ENCODE measurements at places on chromosomes 2 and 18. TPM values are rescaled to one million over a fixed set of nuclear protein-coding genes. Genes with fewer than 3 reads are reported as not detected.

Gene PFN4
- polyA plus RNA-seq = 0.63 TPM

Gene FTCDNL1
- polyA plus RNA-seq = not detected

Gene MAP3K19
- not detected for polyA plus RNA-seq

GRCh38 chr2:108226564-108226963, 13.2 kb upstream of the SULT1C3 start:
- DNase-seq = no peak

- DNase-seq = peak; percentile 33
These were observed 78.7 kb downstream of the GLI2 start for GRCh38 chr2:120814352-120814751.

GRCh38 chr2:151862700-151863099, 34.5 kb upstream of the ARL5A start:
- DNase-seq = no peak
